ENCODE measurements at places on chromosomes 7 and 10. TPM values are rescaled to one million over a fixed set of nuclear protein-coding genes. Genes with fewer than 3 reads are reported as not detected.

EIF5AL1 gene
- total RNA-seq: 1.00 TPM

AQP1 gene
- 0.31 TPM for total RNA-seq

SLC13A1 gene
- not detected for total RNA-seq

CROT gene
- total RNA-seq: 19.3 TPM

PRXL2A gene
- 68.1 TPM for total RNA-seq

CALML5 gene
- not detected for total RNA-seq

FAM25A gene
- not detected for total RNA-seq

ELAPOR2 gene
- 3.1 TPM for total RNA-seq

PDE1C gene
- 0.34 TPM for total RNA-seq

SPDYE8 gene
- not detected for total RNA-seq

NPM3 gene
- total RNA-seq: 111 TPM

HPSE2 gene
- 2.4 TPM for total RNA-seq

TMEM273 gene
- not detected for total RNA-seq

PRKCQ gene
- total RNA-seq: not detected

SGCE gene
- total RNA-seq: 56.6 TPM

ABCB4 gene
- total RNA-seq: 22.0 TPM

RAMP3 gene
- total RNA-seq: 0.34 TPM

PNLIPRP1 gene
- not detected for total RNA-seq

Measured in melanocyte of skin (primary cell).